ENCODE measurements at places on chromosomes 5 and 9.
A peak's percentile ranks its signal among the peaks of the same experiment; 100 is the strongest.

- no peak for DNase-seq
These were observed 260.3 kb upstream of the SEMA6A start for GRCh38 chr5:116834796-116835515.

- no peak for DNase-seq
These were observed 2.3 kb downstream of the TGFBI start for GRCh38 chr5:136030956-136031611.

DNA sequence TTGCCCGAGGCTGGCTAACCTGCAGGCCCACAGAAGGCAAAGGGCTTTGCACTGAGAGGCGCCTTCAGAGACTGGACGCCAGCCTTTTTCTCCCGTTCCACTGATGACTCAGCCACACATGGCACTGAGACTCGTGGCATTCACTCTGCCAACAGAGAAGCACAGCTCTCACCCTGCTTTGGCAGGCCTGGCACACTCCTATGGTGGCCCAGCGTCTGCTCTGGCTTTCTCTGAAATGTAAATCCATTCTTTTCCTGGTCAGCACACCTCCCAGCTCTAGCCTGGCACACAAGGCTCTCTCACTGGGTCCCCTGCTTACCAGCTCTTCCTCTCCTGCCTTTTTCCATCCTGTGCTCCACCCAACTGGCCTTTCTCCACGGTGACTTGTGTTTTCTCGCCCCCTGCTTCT, 5.9 kb upstream of the MELK start:
- no peak for DNase-seq

GRCh38 chr9:126336736-126337325, 10.2 kb downstream of the MVB12B start:
- DNase-seq: no peak

DNA sequence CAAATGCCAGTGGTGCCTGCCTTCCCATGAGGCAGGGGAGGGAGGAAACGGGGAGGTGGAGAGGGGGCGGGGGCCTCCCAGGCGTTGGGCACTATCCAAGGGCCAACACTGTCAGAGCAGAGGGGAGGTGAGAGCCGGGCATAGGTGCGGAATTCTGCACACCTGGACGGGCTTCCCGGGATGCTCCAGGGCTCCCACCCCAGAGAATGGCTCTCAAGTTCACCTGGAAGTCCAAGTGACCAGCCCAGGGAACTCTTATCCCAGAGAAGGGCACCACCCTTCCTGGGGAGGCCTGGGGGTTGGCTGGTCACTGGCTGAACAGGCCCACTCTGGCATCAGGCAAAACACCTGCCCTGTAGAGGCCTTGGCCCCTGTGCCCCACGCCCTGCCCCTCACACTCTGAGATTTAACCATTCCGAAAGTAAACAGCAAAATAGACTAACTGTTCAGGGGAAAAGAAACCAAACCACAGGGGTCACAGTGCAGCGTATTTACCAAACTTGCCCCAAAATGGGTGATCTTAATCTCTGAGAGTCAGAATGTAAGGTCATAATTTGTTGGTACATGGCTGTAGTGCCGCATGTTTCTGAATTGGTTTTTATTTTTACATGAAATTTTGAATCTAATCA, 2.7 kb downstream of the CSF2 start:
- no peak for DNase-seq

- no peak for DNase-seq
These were observed 28.0 kb upstream of the GRAMD2B start for GRCh38 chr5:126395198-126395597.

- no peak for DNase-seq
These were observed 56.3 kb downstream of the USP20 start for GRCh38 chr9:129891569-129891968.

- DNase-seq: no peak
These were observed 966.0 kb upstream of the COX7C start for GRCh38 chr5:85651731-85652130.

DNA sequence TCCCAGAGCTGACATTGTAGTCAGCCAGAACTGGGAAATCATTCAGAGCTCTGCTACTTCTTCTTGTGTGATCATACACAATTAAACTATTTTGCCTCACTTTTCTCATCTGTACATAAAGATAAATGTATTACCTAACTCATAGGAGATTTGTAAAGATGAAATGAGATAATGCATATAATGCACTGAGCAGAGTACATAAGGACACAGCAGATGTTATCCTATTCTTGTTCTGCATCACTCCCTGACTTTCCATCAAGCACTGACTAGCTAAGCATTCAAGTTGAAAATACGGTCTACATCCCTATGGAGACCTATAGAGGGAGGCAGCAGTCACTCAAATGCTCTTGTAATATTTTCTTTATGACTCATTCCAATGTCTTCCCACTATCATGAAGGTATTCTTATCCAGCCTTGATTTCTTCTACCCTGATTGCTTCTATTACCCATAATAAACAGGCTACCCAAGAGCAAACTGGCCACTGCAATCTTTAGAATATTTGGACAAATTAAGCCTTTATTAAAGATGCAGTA, 16.3 kb upstream of the PRR16 start:
- DNase-seq: no peak

DNA sequence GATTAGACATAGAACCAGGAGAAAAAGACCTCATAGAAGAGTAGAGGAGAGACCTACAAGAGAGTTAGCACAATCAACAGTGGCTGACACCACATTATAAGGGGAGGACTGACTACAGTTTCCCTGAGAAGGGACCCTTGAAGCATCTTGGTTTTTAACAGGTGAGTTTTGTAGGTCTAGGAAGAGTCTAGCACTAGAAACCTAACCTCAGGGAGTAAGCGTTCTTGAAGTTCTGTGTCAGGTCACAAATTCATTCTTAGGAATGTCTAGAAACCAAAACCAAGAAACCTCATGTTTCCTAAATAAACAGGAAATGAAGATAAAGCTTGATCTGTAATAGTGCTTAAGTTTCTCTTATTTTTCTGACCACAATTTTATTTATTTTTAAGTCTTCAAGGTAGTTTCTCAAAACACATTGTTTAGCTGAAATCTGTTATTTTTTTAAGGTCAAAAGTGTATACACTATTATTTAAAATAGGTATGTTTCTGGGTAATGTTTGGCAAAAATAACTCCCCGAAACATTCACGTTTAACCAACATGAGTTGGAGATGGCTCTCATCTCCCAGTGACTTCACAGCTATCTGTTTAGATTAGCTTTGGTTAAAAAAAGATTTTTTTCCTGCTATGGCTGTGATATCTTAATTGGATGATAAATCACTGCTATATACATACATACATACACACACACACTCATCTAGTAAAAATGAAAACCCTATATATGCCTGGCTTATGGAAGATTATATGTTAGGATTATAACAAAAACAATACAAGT, 37.1 kb downstream of the MAP3K1 start:
- no peak for DNase-seq

- DNase-seq: peak; percentile 21
These were observed 294.3 kb downstream of the TAF11L14 start for GRCh38 chr5:17928581-17928981.

- DNase-seq: no peak
These were observed 69.6 kb downstream of the GABBR2 start for GRCh38 chr9:98639133-98639532.

GRCh38 chr9:112332214-112332613, 1.2 kb downstream of the PTBP3 start:
- DNase-seq: no peak

GRCh38 chr5:156396830-156397081, 69.8 kb downstream of the SGCD start:
- no peak for DNase-seq

DNA sequence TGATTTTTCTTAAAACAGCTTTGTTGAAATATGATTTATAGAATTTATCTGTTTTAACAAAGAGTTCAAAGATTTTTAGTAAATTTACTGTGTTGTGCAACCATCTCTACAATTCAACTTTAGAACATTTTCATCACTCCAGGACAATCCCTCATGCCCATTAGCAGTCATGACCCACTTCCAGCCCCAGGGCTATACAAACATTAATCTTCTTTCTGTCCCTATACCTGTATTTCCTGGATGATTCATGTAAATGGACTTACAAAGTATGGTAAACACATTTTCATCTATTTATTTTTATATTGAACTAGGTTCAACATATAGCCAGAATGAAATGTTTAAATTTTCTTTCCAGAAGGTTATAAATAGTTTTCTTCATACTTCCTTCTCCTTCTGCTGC, 127.8 kb upstream of the CCDC180 start:
- DNase-seq: no peak

- DNase-seq: no peak
These were observed 631 bp upstream of the RCL1 start for GRCh38 chr9:4792054-4792571.

All from retina (tissue), 1 donor.